AG09319 (cell line): ENCODE measurements at places on chromosomes 1 and 21.

GRCh38 chr1:222466150-222466865 is 81.6 kb downstream of the HHIPL2 start:
- no peak for DNase-seq

- DNase-seq: no peak
Observed at GRCh38 chr1:175810305-175810704, 66.9 kb upstream of the TNR start.

DNA sequence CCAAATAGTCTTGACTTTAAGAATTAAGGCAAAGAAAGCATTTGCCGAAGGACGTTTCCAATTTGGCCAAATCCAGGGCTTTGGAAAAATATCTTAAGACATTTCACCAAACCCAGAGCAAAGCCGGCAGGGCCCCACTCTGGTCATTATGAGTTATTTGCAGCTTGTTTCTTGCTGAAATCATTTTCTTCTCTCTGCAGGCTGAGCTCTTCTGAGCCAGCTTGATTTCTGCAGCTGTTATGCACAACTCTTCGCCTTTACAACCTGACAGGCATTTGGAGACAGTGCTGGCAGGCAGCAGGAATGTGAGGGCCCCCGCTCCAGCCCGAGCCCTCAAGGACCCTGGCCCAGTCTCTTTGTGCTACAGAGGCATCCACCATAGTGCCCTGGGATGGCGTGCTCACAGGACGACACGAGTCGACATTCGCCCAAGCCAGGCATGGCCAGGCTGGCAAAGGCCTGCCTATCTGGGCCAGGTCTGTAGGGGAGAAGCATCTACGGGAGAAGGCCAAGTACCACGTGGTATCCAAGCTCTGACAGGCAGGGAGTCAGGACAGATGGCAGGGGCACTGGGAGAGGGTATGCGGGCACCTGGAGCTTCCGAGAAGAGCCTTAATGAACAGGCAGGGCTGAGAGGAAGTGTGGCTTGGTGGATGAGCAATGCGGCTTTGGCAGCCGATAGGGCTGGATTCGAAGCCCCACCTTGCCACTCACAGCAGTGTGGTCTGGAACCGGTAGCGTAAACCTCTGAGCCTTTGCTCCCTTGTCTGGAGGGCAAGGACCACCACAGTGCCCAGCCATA is 32.3 kb downstream of the SYF2 start:
- DNase-seq: no peak

DNA sequence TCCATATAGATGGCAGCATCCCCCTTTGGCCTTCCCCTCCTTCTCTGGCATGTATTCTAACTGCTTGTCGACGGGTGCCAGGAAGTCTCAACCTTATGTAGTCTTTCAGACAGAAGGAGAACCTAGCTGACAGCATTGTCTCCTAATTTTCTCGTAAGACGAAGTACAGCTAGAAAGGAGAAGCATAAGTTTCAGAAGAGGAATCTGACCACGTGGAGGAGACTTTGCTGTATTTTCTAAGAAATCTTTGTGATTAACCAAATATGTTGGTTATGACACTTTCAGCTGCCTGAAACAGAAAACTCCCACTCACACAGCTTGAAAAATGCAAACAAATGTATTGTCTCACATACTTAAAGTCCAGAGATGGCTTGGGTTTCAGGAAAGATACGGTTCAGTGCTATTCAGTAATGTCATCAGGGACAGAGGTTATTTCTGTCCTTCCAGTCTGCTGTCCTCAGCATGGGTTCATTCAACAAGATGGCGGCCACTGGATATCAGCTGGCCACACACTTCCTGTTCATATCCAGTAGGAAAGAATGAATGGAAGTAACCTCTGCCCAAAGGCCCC is 109.5 kb upstream of the ZNF648 start:
- no peak for DNase-seq

DNA sequence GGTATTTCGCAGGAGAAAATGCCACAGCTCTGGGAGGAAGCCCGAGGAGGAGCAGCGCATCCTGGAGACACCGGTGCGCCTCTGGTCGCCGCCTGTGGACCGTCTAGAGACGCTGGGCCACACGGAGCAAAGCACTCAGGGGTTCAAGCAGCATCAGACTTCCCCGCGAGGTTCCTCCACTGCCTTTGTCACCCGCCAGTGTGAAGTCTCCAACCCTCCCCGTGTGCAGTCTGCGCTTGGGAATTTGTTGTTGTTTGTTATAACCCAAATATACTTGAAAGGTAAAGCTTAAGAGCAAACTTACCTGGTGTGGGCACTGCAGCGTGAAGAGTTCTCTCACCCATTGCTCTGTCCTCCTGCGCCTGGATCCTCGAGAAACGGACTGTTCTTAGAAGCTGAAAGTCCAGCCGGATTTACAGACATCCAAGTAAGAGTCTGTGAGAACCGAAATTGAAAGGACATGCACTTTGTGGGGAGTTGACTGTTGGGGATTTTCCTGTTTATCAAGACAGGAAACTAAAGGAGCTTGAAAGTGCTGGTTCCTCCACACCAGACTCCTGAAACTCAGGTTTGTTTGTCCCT is at the start of gene GBP4:
GBP4 (minus strand) TSS at position 452 of the 582 bp plus-strand sequence; CDS start at position 344, 108 bp downstream.
- no peak for DNase-seq

GRCh38 chr1:35340519-35340918 is 72.0 kb downstream of the ZMYM4 start:
- no peak for DNase-seq
